ENCODE measurements at places on chromosomes 16 and 17. TPM values are rescaled to one million over a fixed set of nuclear protein-coding genes. Genes with fewer than 3 reads are reported as not detected.

TMEM88 gene
- 3.0 TPM for total RNA-seq

DNA sequence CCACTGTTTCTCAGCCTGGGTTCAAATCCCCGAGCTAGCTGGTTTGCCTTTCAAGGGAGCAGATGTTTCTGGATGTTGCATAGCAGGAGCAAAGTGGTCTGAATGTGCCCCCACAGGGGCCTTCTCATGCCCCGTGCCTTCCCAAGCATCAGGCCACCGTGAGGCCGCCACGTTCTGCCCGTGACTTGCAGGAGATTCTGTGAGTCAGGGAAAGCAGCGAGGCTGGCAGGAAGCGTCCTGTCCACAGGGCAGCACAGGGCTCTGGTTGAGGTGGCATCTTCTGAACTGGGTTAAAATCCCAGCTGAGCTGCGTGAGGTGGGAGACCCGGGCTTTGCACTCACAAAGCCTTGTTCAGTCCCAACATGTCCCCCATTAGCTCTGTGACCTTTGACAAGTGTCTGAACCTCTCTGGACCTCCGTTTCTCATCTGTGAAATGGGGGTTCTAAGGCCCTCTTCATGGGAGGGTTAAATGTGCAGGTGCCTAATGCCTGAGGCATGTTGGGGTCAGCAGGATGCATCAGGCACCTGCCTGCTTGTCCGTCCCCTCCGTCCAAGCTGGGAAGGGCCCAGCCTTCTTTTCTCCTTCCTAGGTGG lies 94.8 kb upstream of the PLCG2 start:
- no peaks in the 10 kb centered on the region for H3K36me3 ChIP-seq
- DNase-seq, result no peak
- no peaks in the 10 kb centered on the region for H3K27me3 ChIP-seq
- no peak overlapping the region for H3K27ac ChIP-seq

DNA sequence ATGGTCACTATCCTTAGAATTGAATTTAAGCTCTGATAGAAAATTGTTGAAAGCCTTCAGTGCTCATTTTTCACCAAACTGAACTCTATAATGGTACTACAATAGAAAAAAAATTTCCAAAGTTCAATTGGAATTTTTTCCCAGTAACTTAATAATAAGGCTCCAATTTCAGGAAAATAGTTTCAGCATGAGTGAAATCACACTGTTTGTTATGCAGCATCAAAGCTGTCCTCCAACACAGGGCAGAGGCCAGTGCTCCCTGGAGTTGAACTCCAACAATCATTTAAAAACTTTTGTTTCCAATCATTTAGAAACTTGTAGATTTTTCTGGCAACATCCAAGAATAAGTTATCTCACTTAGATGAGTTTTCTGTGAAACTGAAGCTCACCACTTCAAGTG lies 103.1 kb upstream of the HSBP1 start:
- no peaks in the 10 kb centered on the region for H3K36me3 ChIP-seq
- no peak for DNase-seq
- H3K27ac ChIP-seq, result no peak overlapping the region
- H3K4me3 ChIP-seq, result no peak overlapping the region

- no peak overlapping the region for H3K4me3 ChIP-seq
- H3K4me1 ChIP-seq, result peaks cover 27% of the 10 kb centered on the region
- no peak for DNase-seq
- no peaks in the 10 kb centered on the region for H3K27me3 ChIP-seq
- peaks cover 17% of the 10 kb centered on the region for H3K36me3 ChIP-seq
- no peak overlapping the region for H3K27ac ChIP-seq
These were observed 2.3 kb upstream of the CCNF start for GRCh38 chr16:2426941-2427361.
